ENCODE measurements at places on chromosomes 12 and 14.

DNA sequence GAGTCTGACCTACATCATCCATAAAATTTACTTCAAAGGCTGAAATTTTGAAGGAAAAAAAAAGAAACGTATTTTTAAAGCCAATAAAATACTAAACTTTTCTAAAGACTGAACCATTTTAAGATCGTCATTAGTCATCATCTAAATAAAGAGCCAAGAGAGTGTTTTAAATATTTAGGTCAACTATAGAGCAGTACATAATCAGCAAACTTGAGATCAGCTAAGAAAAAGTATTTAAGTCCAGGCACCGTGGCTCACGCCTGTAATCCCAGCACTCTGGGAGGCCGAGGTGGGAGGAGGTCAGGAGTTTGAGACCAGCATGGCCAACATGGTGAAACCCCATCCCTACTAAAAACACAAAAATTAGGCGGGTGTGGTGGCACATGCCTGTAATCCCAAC lies 35.5 kb downstream of the HECTD1 start:
- no peak for DNase-seq

GRCh38 chr12:55996201-55996714 lies 818 bp upstream of the SUOX start:
- DNase-seq: no peak

- DNase-seq: no peak
These were observed 124.2 kb downstream of the SRGAP1 start for GRCh38 chr12:63968673-63969072.

GRCh38 chr12:51879102-51879501 lies 8.8 kb upstream of the ANKRD33 start:
- no peak for DNase-seq

- no peak for DNase-seq
These were observed 67.6 kb downstream of the PLEKHA5 start for GRCh38 chr12:19196959-19197630.

GRCh38 chr12:114399664-114400211 lies 6.2 kb downstream of the TBX5 start:
- no peak for DNase-seq

GRCh38 chr12:13374793-13375192 lies 178.3 kb downstream of the EMP1 start:
- DNase-seq: no peak

DNA sequence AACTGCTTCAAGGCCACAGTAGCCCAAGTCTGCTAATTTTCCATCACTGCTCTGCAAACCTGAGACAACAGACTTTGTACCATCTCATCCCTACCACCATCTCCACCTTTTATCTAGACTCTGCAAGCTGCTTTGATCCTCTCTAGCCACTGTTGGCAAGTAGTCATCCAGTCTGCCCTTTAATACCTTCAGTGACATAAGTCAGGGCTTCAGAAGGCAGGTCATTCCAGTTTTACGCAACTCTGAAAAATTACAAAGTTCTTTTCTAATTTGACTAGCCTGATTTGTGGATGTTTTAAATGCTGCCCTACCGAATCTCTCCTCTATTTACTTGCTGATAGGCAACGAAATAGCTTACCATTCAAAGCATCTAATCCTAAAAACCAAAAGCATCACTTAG lies 2.8 kb downstream of the FERMT2 start:
- DNase-seq: no peak

DNA sequence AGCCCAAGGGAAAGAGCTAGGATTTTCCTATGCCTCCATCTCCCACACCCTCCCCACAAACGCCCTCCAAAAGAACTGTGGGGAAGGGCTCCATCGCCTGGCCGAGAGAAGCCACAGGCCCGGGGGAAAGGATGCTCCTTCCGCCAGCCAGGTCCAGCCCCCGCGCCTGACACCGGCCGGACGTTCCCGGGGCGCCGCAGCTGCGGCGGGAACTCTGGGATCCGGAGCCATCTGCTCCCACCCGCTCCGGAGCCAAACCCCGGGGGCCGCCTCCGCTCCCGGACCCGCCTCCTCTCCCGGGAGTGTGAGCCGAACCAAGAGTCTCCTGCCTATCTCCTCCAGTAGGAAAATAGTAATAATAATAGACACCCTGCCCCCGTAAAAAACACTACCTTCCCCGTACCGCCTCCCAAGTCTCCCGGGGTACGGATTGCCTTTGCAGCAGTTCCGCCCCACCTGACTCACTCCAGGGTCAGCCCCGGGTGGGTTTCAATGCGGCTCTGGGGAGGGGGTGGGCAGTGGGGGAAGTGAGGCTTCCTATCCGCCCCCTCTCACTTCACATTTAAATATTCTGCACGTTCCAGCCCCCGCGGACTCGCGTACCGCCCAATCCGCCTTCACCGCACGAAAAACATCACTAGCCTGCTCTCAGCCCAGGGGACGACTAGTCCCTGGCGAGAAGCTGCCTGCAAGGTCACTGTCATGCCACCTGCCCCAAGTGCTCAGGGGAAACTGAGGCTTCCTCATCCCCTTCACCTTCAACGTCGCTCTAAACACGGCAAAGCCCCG lies 2.4 kb downstream of the AGAP2 start:
- no peak for DNase-seq

DNA sequence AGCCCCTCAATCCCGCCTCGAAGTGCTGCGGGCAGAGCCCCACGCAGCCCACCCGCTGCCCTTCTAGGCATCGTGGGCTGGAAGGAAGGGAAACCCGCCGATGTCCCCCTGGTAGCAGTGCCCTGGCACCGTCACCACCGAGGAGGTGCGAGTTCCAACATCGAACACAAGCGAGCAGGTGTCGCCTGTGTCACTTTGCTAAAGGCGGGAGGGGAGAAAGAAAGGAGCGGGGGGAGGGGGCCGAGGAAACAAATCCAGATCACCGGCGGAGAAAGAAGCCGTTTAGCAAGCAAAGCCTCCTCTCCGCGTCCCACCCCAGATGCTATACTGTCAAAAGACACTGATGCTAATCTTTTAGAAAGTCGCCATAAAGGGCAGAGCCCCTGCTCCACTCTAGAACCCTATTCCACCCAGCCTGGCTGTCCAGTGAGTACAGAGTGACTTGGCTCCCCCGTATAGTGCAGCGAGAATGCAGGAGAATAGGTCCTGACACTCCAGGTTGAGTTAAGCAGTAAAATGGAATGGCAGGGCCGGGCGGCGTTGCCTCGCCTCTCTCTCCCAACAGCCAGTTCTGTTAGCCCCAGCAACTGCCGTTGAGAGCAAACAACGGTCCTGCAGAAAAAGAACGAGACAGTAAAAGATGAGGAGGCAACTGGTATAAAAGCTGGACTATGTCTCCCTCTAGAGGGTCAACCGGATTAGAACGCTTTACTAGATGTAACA lies 67.9 kb upstream of the USP15 start:
- DNase-seq: no peak

DNA sequence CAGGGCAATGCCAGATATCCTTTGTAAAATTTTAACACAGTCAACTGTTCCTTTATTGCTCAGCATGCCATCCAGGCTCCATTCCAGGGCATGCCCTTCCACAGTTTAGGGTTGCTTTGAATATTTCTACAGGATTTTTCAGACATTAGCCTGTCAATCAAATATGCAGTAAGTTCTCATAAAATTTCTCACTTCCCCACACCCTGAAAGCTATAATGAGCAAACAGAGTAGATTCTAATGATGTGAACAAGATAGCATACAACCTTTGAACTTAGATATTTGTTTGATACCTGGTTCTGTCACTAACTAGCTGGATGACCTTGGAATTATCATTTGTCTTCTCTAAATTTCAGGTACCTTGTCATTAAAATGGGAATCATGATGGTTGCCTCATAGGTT lies 251.2 kb downstream of the SYT1 start:
- DNase-seq: no peak

All from stimulated activated CD8-positive, alpha-beta memory T cell treated with anti-CD3 and anti-CD28 coated beads, Interleukin-15, amount 100 ng/mL, for 4 hours (primary cell).